Bronchial epithelial cell (primary cell): ENCODE measurements at places on chromosomes 12 and 14.
A peak's percentile ranks its signal among the peaks of the same experiment; 100 is the strongest.

DNA sequence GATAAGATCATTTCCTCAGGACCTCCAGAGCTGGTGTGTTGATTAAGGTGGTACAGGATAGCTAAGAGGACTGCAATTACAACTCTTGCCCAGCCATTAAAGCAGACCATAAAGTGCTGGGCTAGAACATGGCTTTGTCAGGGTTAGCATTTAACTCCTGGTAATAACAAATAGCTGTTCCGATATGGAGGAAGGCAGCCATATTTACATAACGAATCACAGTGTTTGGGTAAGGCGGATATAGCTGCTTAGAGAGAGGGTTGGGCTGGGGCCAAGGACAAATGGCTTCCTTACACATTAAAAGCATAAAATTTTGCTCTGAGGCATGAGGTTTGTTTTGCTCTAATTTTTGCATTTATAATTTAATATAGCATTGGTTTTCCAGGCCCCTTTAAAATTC lies 297.7 kb upstream of the DDHD1 start:
- DNase-seq = peak; percentile 23

DNA sequence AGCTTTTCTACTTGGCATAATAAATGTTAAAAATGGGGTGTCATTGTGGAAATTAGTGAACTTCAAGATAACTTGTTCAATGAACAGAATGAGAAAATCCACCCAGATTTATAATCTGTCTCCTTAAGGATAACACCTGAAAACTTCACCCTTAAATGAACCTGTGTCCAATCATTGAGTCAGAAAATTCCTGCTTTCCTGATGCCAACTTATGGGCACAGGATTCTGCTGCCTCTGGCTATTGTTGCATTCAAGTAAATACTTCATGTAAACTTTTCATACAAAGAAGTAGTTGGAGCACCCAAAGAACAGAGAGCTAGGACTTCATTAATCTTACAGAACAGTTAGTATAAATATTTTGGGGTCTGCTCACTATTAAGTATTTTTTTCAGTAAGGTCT lies 98.9 kb upstream of the PLEKHA5 start:
- DNase-seq = peak; percentile 56

- no peak for DNase-seq
These were observed 1.4 kb downstream of the B4GALNT1 start for GRCh38 chr12:57631566-57632072.

- no peak for DNase-seq
These were observed 5.8 kb downstream of the MON2 start for GRCh38 chr12:62472472-62472871.

- DNase-seq = no peak
These were observed 42.8 kb downstream of the CACNA2D4 start for GRCh38 chr12:1875608-1876007.

DNA sequence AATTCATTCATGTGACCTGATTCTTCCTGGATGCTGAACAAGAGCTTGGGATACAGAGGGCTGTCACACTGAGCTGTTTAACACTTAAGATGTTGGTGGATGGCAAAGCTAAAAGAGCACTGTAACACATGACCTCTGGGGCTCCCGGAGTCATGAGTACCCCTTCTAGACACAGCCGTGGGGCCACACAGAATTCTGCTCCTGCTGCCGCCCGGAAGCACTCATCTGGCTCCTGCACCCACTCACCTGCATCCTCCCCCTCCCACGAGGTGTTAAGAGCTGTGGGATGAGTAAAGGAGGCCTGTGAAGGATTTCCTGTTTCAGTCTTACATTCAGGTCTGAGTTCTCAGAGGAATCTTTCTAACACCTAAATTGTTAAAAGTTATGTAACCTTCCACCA lies 78.0 kb upstream of the SSTR1 start:
- no peak for DNase-seq

GRCh38 chr14:105491366-105491973 lies 424 bp downstream of the TEDC1 start:
- DNase-seq = peak; percentile 48

DNA sequence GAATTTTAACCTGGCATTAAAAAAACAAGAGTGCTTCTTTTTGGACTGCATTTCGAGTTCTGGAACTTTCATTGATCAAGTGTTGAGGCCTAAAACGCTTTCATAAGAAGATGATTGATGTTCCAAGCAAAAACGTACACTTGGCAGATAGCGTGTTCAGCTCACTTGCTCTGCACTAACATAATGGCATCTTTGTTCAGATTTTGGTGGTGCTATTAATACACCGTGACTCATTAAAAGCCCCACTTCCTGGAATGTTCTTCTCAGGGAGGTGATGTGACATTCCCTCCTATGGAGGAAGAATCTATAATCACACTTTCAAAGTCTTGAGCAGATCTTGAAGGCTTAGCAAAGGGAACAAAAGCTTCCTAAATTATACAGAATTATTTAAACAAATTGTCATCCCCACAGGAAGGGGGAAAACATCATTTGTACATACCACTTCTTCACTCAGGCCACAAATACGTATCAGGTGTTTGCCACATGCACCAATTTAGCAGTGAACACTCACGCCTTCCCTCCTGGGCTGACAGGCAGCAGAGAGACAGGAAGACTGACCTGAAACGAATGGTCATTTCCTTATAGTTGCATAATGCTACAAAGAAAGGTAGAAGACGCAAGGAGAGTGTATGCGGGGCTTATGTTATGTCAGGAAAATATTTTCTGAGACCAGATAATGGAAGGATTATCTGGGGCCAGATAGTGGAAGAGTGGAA lies 15.4 kb downstream of the HSP90AA1 start:
- DNase-seq = peak; percentile 38

DNA sequence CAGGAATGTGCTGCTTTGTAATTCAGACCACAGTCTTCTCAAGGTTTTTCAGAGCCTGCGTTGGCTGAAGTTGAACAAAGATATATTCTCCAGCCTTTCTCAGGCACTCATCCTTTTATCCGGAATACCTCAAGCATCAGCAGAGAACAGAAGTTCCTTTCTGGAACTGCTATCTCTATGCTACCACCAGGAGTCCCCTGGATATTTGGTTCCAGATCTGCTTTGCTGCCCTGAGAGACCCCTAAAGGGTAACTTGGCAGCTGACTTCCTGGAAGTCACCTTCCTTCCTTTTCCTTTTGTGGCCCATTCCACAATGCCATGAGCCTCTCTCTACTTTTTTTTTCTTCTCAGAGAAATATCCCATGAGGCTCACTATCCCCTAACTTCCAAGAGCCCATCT lies 188.2 kb downstream of the PLCZ1 start:
- no peak for DNase-seq
